ENCODE measurements at places on chromosomes 7 and 10.

DNA sequence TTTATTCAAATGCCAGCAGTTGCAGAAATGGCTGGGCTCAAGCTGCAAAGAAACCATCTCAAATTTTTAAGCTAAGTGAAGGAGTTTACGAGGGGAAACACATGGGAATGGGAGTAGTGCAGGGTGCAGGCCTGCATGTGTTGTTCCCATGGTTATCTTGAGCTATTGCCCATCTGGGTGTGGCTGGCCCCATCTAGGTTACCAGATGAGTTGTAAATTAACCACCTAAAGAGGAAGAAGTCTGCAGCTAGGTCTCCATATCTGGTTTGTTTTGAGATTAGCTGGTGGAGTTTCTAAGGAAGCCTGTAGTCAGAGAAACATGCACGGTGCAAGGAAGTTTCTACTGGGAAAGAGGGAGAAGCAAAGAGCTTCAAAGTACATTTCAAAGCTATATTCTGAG lies 23.3 kb upstream of the STEAP2 start:
- no peak for DNase-seq

DNA sequence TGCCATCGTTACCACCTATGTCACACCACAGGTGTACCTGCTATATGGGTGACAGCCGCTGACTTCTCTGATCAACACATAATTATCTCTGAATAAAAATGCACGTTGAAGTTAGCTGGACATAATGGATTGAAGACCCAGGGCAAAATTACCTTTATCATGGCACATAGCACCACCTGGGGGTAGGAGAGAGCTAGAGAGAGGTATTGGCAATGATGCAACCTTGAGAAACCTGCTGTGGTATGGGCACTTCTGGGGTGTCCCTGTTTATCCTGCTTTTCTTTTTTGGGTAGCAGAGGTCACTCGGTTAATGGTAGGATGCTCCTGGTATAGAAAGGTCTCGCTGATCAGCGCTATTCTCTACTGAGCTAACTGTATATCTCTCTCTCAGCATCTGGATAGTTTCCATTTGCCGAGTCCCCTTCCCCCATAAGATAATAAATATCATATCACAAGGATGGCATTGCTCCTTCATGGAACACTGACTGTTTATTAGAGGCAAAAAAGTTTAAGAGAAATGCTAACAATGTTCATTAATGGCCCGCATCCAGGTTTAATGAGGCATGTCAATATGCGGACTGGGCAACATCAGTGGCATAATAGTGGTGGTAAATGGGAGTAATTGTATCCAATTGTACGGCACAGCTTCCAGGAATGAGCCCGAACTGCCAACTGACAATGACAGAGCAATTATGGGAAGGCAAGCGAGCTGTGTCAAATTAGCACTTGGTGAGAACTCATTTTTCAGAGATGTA lies 323.1 kb downstream of the TFEC start:
- no peak for DNase-seq

GRCh38 chr7:23960361-23960760 lies 250.3 kb downstream of the STK31 start:
- no peak for DNase-seq

DNA sequence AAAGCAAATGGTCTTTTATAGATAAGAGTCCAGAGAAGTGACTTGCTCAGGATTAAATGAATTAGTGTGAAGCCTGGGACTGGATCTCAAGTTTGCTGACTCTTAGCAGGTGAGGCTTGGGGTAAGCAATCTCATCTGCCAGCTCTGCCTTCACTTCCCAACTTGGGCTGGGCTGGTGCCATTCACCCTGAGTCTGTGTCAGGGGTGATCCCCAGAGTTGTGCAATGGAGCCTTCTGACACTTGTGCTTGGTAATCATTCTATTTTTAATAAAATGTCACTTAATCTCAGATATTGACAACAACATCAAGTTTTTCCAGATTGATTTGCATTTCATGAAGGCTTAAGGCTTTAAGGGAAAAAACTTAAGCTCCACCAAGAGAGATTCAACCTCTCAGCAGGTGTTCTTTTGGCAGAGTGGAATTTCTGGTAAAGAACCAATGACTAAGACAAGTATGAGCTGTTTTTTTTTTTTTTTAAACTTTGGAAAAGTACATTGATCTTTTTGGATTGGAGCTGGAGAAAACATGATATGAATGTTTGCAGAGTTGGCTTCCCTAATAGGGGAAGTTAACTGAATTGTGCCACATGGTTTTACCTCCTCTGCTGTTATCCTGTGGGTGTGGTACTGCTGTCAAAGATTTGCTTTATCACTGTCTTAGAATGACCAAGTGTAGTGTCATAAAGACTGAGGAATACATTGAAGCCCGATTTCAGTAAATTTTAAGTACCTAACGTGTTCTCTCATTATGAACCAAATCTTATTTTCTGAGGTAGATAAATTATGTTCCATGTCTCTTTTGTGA lies 48.6 kb upstream of the GPR37 start:
- no peak for DNase-seq

DNA sequence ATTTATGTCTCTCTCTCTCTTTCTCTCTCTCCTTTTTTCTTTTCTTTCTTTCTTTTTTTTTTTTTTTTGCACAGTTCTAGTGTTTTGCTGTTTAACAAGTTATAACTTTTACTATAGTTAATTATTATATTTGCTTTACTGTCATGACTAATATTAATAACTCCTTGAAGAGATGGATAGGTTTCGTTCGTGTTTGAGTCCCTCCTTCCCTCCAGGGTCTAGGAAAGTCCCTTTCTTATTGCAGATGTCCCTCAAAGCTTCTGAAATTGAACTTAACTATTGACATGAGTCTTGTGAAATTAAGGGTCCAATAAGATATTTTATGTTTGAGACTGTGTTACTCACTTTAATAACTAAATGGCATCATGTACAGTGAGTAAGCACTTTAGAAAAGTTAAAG lies 131.4 kb downstream of the PLXDC2 start:
- DNase-seq: no peak

GRCh38 chr7:41785840-41786239 lies 83.0 kb upstream of the INHBA start:
- DNase-seq: no peak

DNA sequence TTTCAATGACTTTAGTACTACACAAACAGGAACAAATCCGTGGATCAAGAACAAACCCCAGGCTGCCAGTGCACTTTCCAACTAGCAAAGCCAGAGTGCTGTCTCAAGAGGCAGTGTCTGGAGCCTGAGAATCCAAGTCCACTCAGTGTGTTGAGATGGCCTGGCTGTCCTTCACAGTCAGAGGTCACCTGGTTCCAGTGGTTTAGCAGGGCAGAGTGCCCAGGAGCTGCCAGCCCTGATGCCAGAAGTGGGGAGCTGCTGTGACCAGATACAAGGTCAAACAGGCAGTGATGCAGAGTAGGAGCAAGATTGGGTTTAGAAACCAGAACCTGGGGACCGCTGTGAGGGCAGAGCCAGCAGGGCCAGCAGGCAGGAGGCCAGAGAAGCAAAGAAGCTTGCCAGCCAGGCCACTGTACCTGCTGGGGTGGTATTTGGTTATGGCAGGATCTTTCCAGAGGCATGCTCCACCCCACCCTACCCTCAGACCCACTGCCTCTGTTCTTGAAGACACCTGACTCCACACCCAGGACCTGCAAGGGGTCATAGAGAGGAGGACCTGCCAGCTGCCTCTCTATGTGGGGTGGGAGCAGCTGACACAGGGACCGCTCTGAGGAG lies 35.6 kb upstream of the C10orf90 start:
- no peak for DNase-seq

GRCh38 chr7:69419934-69420333 lies 178.3 kb upstream of the AUTS2 start:
- no peak for DNase-seq

GRCh38 chr10:70993051-70993450 lies 104.7 kb upstream of the PCBD1 start:
- DNase-seq: no peak

GRCh38 chr10:130428936-130429335 lies 292.7 kb downstream of the GLRX3 start:
- DNase-seq: no peak

DNA sequence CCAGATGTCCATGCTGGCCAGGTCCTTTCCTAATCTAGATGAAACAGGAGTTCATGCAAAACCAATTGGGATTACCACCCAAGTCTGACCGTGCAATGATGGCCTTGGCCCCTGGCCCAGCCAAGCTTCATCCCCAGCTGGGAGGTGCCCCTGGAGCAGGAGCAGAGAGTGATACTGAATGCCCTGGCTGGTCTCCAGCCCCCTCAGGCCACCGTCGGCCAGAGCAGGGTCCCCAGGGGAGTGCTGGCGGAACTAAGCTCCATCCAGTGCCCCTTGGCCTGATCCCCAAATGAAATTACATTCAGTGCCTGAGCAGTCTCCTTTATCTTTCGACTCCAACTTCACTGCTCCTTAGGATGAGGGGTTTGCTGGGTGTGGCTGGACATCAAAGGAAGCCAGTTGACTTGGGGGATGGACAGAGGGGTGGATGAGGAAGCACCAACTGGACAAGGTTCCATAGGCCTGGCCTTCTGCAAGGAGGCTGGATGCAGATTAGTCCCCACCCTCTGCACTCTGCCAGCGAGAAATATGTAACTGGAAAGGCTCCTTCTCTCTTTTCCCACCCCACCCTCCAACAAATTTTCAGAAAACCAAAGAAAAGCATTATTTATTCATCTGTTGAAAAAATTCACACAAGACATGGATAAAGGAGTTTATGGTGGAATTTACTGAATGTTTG lies 275.5 kb downstream of the PLXNA4 start:
- DNase-seq: no peak
